ENCODE measurements at places on chromosomes 3 and 15. TPM values are rescaled to one million over a fixed set of nuclear protein-coding genes. Genes with fewer than 3 reads are reported as not detected.

GRCh38 chr3:42742259-42742658 lies 30.8 kb downstream of the CCDC13 start:
- DNase-seq: no peak

GRCh38 chr3:169615833-169616232 lies 47.7 kb downstream of the MECOM start:
- no peak for DNase-seq

GRCh38 chr3:12139111-12139511 lies 19.6 kb downstream of the TIMP4 start:
- DNase-seq: no peak

DNA sequence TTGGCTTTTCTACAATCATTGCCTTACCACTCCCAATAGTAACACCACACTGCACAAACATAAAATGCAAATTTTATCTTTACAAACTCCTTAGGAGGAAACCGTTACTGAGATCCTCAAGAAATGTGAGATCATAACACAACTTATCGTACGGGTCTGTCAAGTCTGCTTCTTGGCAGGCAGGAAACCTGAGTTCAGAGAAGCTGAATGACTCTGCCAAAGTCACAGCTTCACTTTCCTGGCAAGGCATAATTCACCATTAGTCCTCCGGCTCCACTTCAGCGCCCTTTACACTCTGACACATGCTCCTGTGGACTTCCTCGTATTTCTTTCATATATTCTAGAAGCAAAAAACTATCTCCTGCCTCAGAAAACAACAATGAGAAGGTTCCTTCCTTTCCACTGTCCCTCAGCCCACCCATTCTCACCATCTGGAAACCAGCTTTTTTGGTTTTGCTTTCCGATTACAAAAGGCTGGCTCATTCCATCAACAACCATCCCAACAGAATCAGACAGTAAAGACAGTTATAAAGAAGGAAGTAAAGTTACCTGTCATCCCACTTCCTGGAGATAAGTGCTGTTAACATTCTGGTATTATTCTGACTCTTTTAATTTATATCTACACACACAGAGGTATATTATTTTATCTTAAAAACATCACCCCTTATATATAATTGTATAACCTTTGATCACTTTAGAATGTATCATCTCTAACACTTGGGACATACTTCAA lies 223.4 kb downstream of the STT3B start:
- DNase-seq: no peak

GRCh38 chr3:55726501-55726775 lies 239.3 kb upstream of the WNT5A start:
- no peak for DNase-seq

- DNase-seq: peak; percentile 81
Observed at GRCh38 chr3:28667646-28668621, 319.3 kb upstream of the AZI2 start.

DNA sequence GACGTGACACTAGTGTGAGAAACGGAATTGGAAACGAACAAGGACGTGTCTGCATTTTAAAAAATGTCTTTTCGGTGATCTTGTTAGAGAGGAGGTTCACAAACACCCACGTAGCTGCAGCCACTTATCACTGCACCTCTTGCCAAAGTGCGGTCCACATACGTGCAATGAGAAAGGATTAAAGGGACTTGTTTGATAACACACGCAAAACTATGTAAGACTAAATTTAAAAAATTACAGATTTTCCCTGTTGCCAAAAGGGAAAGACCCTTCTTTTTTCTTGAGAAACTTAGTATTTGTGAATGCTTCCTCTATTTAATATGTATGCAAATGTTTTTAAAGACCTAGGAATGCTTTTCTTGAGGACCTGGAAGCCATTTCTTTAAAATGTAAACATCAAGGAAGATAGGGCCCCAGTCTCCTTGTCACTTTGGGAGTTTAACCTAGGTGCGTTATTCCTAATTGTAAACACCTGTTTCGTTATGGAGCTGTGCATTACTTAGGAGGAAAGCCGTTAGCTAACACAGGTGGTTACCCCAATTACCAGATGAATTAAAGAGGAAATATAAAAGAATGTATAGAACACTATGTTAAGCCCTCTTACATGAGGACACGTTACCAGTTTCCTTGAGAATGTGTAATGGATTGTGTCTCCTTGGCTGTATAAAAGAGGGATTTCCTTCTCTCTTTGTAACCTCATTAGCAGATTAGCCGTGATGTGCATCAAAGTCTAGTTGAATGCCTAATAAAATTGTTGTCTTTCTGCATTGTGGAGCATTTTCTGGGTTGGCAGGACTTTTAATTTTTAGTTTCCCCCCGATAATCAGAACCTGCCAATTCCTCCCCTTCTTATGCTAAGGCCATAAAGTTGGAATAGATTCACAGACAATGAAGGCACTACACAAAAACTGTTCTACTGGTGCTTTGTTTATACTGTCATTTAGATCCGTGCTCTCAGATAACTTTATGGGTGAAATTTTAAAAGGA lies 1.0 kb downstream of the LEKR1 start:
- no peak for DNase-seq

DNA sequence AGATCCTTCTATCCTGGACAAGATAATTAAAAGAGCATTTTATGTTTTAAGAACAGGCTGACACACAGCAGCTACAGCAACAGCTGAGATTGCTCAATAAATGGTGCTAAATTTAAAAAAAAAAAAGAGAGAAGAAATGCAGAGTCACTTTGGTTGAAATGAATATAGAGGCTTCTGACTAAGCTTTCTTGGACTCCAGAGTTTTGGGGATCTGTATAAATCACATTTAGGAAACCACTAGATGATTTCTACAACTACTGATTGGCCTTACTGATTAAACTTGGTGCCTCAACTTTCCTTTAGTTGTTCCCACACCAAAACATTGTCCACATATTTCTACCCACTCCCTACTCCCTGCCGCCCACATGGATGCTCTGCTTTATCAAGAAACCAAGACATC lies 132.9 kb upstream of the ZBTB20 start:
- DNase-seq: no peak

- DNase-seq: no peak
Observed at GRCh38 chr3:47885168-47885567, 82.2 kb downstream of the DHX30 start.

DNA sequence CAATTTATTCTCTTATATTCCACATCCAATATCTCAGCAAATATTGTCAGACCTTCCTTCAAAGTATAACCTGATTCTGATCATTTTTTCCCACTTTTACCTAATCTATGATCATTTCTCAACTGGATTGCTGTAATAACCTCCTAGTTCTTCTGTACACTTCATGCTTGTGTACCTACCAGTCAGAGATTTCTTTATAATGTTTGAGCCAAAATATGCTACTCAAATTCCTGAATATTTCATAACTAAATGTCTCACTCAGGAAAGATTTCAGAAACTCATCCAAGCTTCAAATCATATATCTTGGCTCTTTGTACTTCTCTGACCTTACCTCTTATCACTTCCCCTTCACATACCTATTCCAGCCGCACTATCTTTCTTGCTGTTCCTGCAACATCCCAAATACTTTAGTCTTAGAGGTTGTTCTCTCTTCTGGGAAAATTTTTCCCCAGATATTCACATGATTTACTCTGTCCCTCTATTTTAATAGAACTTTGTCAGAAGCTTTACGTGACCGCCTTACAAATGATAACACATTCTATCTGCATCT lies 20.0 kb downstream of the BCHE start:
- no peak for DNase-seq

- DNase-seq: no peak
Observed at GRCh38 chr3:57221883-57222282, 5.6 kb upstream of the APPL1 start.

DNA sequence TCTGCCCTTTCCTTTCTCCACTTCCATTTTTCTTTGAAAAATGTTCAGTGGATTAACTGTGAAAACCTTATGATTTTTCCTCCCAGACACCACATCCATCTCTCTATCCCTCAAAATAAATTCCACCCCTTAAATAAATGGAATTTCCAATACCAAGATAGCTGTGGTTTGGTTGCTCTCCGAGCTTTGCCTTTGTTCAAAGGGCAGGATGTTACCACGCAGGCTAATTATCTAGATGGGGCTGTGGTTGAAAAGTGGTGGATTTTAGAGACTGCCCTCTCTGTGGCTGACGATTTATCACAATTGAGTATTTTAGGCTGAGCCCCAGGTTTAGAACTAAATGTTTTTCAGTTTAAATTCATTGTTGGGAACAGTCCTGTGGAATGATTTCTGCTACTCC lies 36.9 kb upstream of the CMSS1 start:
- no peak for DNase-seq

- DNase-seq: no peak
Observed at GRCh38 chr15:83396101-83396500, 51.0 kb upstream of the SH3GL3 start.

GRCh38 chr3:18609187-18609586 lies 184.0 kb upstream of the SATB1 start:
- DNase-seq: no peak

GRCh38 chr3:75171630-75172230 lies 492.4 kb upstream of the FRG2C start:
- no peak for DNase-seq

DNA sequence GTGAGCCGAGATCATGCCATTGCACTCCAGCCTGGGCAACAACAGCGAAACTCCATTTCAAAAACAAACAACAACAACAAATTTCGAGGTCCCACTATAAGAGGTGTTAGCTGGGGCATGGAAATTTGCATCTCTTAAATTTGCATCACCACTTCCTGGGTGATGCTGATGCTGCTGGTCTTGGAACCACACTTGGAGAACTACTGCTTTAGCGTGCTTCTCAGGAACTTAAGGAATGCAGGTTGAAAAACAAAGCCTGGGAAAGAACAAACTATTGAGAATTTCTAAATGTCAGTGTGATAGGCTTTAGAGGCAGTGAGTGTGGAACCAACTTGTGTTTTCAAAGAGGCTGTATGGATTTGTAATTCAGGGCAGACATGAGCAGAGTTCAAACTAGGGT lies 858.4 kb upstream of the ARPP21 start:
- no peak for DNase-seq

- DNase-seq: no peak
Observed at GRCh38 chr3:32097768-32098167, 8.7 kb upstream of the GPD1L start.

GRCh38 chr15:32767236-32767635 lies 49.4 kb downstream of the GREM1 start:
- DNase-seq: no peak

DNA sequence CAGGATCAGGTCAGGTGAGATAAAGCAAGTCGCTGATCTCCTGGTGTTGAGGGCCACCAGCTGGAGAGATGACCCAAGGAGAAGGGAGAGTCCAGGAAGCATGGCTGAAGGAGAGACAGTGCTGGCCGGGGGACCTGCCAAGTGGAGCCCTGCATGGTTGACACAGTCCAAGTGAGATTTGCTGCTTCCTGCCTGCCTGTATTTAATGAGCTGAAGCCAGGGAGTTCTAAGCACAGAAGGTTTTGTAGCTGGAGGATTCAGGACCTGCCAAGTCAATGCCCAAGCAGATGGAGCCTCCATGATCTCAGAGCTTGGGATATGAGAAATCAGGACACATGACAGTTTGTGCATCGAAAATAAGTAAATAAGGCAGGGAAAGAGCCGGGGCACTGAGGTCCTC lies 125.6 kb downstream of the SRGAP3 start:
- DNase-seq: no peak

DNA sequence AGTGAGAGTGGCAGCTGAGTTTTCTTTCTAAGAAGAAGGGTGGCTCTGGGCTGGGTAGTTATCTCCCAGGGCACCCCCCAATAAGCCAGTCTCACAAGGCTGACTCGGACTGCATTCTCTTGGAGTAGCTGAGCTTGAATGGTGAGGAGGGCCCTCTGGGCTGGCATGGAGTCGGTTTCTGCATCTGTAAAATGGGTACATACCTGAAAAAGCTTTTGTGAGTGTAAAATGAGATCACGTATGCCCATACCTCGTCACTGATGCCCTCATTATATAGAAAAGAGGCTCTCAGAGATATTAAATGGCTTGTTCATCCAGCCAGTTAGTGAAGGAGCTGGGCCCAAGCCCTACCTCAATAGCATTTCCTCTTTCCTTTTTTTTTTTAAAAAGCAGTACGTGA lies 41.2 kb downstream of the SMAD6 start:
- DNase-seq: no peak

- no peak for DNase-seq
Observed at GRCh38 chr3:160434071-160434470, 15.5 kb downstream of the TRIM59 start.

GRCh38 chr3:120503727-120504616 lies 53.2 kb upstream of the FSTL1 start:
- no peak for DNase-seq

- no peak for DNase-seq
Observed at GRCh38 chr3:119418641-119419040, 44.8 kb downstream of the TMEM39A start.

DNA sequence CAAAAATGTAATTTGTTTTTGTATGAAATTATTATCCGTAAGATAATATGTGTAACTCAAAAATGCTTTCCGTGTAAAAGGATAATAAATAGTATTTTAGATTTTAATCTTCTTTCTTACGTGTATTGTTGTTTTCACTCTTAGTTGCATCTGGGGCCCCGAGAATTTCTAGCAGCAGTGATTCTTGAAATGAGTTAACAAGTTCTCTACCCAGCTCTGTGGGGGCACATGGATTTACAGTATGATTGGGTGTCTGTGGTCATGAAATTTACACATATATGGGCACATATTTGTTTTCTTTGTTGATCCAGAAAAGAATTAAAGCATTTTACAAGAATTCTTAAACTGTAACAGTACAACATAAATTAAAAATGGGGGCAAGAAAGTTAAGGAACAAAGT lies 145.9 kb upstream of the LRRFIP2 start:
- DNase-seq: no peak

DNA sequence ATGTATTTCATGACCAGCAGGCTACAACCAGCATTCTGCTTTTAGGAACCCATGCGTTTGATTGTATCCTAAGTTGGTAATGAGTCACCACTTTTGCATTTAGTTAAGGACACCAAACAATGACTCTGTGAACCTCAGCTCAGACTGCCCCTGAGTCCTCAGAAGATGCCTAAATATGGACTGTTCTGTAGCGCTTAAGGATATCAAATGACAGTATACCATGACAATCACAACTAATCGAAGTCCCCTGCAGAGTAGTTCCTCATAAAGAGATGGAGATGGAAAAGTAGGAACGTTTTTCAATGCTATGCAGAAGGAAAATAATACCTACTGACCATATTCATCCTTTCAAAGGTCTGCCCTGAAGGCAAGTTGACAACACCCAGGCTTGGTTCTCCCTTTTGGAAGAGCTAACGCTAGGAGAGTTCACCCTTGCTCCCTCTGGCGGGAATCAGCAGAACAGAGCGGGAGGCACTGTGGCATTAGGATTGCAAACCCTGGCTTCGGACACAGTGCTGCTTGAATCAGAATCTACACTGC lies 508.6 kb downstream of the FHIT start:
- no peak for DNase-seq

GOLGA6B gene
- polyA plus RNA-seq: not detected

ITIH1 gene
- 1.1 TPM for polyA plus RNA-seq

SCG3 gene
- polyA plus RNA-seq: 67.5 TPM

LCMT2 gene
- 4.4 TPM for polyA plus RNA-seq

FMN1 gene
- 1.9 TPM for polyA plus RNA-seq

ZNF620 gene
- 3.1 TPM for polyA plus RNA-seq

PTX3 gene
- polyA plus RNA-seq: 2.1 TPM

MUC20 gene
- polyA plus RNA-seq: 28.8 TPM

CEP63 gene
- 15.5 TPM for polyA plus RNA-seq

TYRO3 gene
- 8.1 TPM for polyA plus RNA-seq

NR1I2 gene
- polyA plus RNA-seq: 0.30 TPM

TNFSF10 gene
- polyA plus RNA-seq: 9.0 TPM

KCNH8 gene
- 0.99 TPM for polyA plus RNA-seq

Data from pancreas (tissue), 10 donors.